ENCODE measurements at places on chromosomes 7 and 10. TPM values are rescaled to one million over a fixed set of nuclear protein-coding genes. Genes with fewer than 3 reads are reported as not detected.

CFTR gene
- total RNA-seq = 0.99 TPM

MRLN gene
- 26.3 TPM for total RNA-seq

RHOBTB1 gene
- total RNA-seq = 44.8 TPM

ANXA8 gene
- 0.18 TPM for total RNA-seq

ADIRF gene
- total RNA-seq = 46.2 TPM

MAGI2 gene
- 56.2 TPM for total RNA-seq

PAX4 gene
- total RNA-seq = not detected

GFRA1 gene
- total RNA-seq = 43.8 TPM
